NCI-H69 (cell line): ENCODE measurements at places on chromosomes 5 and 9.

DNA sequence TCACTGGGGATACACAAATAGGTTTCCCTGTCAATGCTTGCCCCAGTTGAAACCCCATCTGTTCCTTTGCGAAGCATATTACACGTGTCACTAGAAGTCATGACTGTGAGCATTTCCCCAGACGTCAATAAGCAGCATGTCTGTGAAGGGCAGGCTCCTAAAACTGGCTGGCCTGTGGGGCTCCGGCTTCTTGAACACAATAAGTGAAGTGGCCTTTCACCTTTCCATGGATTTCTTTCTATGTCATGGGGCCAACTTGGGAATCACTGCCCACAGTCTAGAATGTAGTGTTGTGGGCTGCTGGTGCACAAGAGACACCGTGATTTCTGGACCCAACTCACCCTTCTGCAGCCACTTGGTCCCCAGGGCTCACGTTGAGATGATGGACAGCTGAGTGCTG lies 60.4 kb upstream of the CTSL start:
- no peak for DNase-seq

- no peak for DNase-seq
These were observed 297.0 kb downstream of the EFNA5 start for GRCh38 chr5:107373549-107374263.

GRCh38 chr5:17395106-17395880 lies 102.7 kb upstream of the TAF11L2 start:
- no peak for DNase-seq

DNA sequence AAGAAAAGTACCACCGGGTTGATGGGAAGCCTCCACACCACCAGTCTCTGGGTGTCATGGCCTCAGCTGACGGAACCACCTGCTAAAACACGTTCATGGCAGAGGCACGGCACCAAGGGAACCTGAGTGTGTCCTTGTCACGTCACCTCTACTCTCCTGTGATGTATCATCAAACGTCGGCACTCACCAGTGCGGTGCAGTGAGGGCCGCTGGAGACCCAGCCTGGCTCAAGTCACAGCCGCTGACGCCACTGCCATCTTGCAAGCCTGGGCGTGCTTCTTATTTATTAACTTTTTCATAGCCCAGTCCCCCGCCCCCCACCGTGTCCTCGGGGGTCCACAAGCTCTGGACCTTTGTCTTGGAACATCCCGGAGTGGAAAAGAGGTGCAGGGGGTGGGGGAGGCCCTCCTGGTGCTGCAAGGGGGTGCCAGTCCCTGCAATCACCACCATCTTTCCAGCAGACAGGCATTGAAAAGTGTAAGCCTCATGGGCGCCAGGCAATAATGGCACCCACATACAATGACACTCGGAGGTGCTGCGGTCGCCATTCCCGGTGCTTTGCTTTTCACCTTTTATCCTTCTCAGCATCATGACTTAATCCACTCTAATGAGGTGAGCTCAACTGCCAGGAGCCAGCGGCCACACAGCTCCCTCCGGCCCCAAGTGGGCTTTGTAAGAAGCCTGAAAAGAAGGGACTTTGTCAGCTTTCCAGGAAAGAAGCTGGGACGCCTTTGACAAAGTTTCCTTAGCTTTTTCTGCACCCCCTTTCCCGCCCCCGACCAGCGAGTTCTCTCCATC lies 202.3 kb upstream of the IRX1 start:
- DNase-seq, result no peak

- no peak for DNase-seq
These were observed 60.3 kb upstream of the PCSK1 start for GRCh38 chr5:96493219-96493790.
